ENCODE measurements at places on chromosomes 11 and 22.
A peak's percentile ranks its signal among the peaks of the same experiment; 100 is the strongest.

- DNase-seq = no peak
Measured at GRCh38 chr11:122229481-122230384, 113.7 kb upstream of the BLID start.

- DNase-seq = no peak
Measured at GRCh38 chr22:50526834-50527801, 1.7 kb upstream of the SCO2 start.

DNA sequence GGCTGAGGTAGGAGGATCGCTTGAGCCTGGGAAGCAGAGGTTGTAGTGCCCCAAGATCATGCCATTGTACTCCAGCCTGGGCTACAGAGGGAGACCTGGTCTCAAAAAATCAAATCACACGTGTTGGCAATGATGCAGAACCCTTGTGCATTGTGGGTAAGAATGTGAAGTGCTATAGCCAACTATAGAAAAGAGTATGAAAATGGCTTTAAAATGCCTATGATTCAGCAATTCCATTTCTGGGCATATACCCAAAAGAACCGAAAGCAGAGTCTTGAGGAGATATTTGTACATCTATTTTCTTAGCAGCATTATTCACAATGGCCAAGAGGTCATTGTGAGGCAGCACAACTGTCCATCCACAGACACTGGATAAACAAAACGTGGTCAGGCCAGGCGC, 2.6 kb upstream of the FADS3 start:
- no peak for DNase-seq

DNA sequence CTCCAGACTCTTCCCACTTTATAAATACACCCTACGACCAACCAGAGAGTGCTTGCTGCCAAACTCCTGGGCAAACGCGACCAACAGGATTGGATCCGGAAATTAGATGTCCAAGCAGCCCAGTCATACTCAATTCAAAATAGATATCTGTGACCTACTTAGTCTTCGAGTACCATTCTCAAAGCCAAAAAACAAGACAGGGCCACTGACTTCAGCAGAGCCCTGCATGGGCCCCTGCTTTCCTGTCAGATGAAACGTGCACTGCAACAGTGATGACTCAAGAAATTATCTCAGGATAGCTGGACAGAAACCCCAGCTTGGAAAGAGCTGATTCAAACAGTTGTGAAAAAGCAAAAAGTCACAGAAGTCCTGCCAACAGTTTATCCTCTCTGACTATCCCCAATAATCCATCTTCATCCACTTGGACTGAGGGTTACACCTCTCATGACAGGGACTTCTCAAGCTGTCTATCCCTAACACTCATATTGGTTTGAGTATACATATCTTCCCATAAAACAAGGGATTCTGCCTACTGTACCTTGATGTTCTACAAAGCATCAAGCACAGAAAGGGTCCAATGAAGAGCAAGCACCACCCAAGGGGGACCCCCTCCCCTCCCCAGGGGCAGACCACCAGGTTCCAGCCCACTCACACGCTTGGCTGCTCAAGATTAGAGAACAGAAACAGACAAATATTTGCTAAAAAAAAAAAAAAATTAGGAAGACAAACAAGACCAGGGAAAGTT, 17.4 kb downstream of the SMCO4 start:
- no peak for DNase-seq

DNA sequence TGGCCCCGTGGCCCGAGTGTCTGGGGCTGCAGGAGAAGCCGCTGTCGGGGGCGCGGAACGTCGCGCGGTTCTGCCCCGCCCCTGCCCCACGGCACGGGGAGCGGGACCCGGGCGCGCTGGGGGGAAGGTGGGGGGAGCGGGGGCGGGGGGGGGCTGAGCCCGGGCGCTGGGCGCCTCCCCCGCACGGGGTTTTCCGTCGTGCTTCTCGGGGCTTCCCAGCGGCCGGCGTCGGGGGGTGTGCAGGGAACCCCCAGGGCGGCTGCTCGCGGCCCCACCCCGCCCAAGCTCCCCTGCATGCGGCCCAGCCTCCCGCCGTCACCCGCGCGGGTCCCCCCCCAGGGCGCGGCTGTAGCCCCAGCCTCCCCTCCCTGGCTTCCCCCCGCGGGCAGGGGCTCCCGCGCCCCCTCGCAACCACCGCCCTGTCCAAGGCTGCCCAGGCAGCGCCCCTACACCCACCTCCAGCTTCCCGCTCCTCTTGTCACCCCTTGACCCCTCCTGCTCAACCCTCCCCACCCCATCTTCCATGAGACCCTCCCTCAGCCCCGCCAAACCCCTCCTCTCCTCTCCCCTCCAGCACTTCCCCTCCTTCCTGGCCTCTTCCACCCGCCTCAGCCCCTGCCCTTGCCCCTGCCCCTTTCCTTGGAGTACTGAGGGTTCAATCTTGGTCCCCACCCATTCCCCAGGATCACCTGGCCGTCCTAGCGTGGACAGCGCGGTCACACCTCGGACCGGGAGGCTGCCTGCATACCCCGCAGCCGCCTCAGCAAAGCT, 1.7 kb downstream of the IL17REL start:
- no peak for DNase-seq

- no peak for DNase-seq
Measured at GRCh38 chr22:39114112-39114511, 17.1 kb downstream of the APOBEC3H start.

DNA sequence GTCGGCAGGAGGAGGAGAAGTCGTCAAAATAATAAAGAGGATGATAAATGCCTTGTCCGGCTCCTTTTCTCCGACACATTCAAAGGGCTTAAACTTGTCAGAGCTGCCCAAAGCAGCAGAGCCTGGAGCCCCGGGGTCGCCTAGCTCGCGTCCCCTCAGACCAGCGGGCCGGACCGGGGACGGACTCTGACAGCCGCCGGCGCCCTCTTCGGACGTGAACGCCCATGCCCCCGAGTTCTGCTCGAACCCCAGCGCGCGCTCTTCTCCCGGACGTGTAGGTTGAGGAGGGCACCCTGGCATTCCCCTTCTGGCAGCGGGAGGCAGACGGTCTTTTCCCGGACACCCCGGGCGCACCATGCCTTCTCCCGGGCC, 999 bp downstream of the FGF3 start:
- DNase-seq = no peak

DNA sequence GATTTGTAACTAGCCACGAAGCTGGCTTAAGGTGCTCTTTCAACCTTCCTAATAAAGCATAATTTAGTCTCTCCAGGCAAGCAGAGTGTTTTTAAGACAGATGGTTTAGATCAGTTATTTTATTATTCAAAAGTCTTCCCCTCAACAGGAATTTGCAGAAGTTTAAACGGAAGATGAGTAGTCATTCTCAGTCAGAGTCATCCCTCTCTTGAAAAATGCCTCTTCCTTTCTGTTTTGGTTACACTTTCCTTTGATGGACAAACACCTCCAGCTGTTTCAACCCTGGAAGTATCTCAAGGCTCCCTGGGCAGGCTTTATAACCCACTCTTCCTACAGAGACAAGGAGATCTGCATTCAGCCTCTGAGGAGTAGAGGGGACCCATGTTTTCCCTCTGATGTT, 60.3 kb upstream of the POU2AF2 start:
- no peak for DNase-seq

- no peak for DNase-seq
Measured at GRCh38 chr11:77379253-77379652, 77.8 kb upstream of the GDPD4 start.

DNA sequence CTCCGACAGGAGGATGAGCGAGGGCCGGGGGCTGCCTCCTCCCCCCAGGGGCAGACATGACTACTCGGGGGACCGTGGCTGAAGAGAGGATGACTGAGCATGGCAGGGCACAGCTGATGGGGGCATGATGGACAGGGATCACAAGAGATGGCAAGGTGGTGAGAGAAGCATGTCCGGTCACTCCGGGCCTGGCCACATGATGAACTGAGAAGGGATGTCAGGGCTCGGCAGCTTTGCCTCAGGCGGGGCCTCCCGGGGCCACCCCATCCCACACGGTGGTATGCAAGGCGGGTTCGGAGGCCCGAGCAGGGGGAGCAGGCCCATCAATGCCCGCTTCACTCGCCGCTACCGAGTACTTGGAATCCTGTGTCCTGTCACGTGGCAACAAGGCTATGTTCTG, 36.6 kb upstream of the UBASH3B start:
- DNase-seq = no peak

GRCh38 chr22:30562366-30562765, 12.1 kb downstream of the GAL3ST1 start:
- DNase-seq = no peak

- DNase-seq = no peak
Measured at GRCh38 chr11:132050049-132050448, 679.6 kb downstream of the NTM start.

DNA sequence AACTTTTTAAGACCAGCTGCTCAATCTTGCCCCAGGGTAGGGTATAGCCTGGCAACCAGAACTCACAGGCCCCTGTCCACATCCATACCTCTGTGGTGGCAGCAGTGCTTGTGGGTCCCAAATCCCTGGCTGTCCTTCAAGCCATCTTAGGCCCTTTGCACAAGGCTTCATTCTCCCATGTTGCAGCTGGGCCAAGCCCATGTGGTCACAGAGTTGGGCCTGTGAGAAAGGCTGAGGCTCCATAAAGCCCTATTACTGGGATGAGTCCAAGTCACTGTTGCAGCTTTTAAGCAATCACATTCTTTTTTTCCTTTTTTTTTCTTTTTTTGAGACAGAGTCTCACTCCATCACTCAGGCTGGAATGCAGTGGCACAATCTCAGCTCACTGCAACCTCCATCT, 47.9 kb upstream of the SLC25A1 start:
- no peak for DNase-seq

DNA sequence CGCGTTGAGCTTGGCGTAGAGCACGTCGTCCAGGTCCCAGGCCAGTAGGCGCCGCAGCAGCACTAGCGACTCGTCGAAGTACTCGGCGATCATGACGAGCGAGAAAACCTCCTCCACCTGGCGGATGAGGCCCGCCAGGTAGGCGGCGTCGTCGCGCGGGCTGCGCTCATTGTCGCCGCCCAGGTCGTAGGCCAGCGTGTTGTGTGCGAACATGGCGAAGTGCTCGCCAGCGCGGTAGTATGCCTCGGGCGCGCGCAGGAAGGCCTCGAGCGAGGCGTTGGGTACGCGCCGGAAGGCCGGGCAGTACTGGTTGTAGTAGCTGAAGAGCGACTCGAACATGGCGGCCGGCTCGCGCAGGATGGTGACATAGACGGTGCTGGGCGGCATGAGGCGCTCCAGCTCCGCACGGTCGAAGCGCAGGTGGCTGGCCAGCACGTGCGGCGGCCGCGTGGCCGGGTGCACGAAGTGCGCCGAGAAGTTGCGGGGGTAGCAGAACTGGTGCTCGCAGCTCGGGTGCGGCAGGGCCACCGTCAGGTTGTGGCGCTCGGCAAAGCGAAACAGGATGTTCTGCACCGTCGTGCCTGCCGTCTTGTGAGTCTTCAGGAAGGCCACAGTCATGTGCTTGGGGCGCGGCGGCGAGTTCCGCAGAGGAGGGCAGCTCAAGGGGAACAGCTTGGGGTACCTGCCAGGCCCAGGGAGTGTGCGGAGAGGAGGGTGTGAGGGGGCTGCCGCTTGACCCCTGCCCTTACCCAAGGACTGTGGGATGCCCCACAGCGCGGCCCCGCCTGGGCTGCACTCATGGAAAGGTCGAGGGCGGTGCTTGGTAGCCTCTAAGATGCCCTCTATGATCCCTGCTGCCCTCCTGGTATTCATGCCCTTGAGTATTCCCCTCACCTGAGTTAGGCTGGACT, 5.7 kb downstream of the GAL3ST3 start:
- DNase-seq = no peak

DNA sequence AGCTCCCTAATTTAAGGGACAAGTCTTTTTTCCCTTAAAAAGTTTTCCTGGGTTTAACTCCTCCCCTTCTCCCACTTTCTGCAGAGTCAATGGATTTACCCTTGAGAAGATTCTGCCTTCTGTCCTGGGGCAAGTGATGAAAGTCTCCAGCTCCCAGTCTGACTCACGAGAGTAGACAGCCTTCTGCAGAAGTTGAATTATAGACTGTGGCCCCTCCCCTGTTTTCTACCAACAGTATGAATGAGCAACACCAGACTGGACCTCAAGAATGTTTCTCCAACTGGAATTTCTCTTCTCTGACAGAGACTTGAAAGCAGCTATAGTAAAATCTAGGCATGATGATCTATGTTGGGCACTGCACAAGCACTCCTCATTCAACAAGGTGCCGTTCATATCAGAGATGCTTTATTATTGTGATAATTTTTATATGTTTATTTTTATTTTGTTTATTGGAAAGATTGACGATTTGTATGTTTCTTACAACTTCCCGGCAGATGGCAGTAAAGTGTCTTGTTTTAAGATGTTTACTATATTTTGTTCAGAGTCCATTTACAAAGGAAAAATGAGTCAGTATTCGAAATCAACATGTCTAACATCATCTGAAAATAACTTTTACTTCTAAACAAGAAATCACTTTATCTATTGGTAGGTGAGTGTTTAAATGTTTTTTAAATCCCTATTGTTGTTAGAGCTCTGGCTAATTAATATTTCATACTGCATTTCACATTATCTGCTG, 56.6 kb downstream of the LMO2 start:
- DNase-seq = peak; percentile 44

DNA sequence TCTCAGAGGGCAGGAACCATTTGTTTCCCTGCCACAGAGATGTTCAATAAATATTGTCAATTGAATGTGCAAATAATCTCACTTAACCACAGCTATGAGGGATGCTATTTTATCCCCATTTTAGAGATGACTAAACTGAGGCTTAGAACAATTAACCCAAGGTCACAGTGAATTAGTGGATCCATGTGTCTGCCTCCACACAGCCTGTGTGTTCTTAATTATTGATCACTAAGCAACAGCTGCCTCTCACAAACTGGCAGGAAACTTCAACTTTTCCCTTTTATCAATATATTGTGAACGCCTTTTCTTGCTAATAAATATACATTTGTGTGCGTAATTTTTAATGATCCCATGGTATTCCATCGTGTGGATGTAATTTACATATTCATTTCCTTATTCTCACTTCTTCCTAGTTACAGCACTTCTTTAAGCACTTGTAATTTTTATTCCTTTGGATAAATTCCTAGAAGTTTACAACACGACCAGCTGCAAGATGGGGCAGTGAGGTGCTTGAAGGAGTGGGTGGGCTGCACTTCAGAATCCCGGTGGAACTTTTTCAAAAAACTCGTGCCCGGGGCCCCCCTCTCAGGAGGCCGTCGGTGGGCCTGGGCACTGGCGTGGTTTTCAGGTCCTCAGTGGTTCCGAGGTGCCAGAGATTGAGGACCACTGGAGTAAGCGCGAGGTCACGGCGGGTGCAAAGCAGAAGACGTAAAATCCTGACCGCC, 915 bp upstream of the SREBF2 start:
- DNase-seq = no peak

GRCh38 chr11:36264973-36265344, 24.3 kb downstream of the COMMD9 start:
- DNase-seq = no peak

- no peak for DNase-seq
Measured at GRCh38 chr11:12707500-12707880, 33.3 kb downstream of the TEAD1 start.

DNA sequence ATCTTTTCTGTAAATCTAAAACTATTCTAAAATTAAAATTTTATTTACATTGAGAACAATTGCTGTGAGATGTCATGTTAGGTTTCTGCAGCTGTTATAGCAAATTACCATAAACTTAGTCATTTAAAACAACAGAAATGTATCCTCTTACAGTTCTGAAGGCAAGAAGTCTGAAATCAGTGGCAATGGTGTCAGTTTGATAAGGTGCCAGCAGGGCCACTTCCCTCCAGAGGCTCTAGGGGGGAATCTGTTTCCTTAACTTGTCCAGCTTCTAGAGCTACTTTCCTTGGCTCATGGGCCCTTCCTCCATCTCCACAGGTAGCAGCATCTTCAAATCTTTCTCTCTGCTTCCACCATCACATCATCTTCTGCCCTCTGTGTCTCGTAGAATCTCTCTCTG, 23.0 kb downstream of the MOGAT2 start:
- no peak for DNase-seq

GRCh38 chr11:24965748-24966147, 468.9 kb downstream of the LUZP2 start:
- DNase-seq = no peak
